Coronary artery (tissue), 2 donors: ENCODE measurements at places on chromosomes 1 and 21.

GRCh38 chr21:42636520-42637266, 16.7 kb upstream of the PDE9A start:
- no peak for DNase-seq

- DNase-seq = no peak
These were observed 17.6 kb downstream of the HSPG2 start for GRCh38 chr1:21919520-21919919.

DNA sequence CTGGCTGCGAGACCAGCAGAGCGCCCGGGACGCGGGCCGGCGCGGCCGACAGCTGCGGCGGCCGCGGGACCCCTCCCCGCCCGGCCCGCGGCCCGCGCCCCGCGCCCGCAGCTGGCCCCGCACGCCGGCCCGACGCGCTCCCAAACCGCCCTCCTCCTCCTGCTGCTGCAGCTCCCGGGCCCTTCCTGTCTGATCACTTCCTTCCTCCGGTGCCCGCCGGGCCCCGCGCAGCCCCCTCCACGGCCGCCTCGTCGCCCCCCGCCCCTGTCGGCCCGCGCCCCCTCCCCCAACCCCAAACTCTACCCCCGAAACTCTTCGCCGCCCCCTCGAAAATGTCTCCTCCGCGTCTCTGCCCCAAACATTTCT, 594 bp downstream of the LUZP1 start:
- no peak for DNase-seq

GRCh38 chr1:84352298-84353106, 45.8 kb upstream of the DNASE2B start:
- no peak for DNase-seq

DNA sequence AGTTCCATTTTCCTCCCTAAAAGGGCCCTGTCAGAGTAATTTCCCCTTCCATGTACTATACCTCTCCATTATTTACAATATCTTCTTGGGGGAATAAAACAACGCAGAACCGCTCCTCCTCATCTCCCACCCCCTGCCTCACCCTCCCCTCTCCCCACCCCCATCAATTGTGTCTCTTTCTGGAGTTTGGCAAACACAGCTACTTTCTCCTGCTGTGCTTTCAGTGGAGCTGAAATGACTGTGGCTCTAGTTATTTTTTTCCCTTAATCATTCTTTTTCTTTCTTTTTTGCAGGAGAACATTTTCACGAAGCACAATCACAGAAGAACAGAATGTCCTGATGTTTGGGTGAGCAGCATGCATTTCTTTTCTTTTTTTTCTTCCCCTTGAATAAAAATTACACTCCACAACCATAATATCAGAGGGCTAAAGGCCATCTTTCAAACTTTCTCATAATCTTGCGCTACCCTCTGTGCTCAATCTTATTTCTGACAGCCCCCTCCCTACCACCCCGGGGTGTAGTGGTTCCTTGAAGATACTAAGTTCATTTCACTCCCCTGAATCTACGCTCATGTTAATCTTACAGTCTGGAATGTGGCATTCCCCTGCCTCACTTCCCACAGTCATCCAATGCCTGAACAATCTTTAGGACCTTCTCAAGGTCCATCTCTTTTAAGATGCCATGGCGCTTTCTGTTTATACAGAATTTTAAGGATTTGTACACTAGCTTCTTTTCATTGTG, 8.8 kb upstream of the PLXNA2 start:
- peak; percentile 64 for DNase-seq

GRCh38 chr1:160672789-160673695, 26.2 kb upstream of the SLAMF1 start:
- no peak for DNase-seq

DNA sequence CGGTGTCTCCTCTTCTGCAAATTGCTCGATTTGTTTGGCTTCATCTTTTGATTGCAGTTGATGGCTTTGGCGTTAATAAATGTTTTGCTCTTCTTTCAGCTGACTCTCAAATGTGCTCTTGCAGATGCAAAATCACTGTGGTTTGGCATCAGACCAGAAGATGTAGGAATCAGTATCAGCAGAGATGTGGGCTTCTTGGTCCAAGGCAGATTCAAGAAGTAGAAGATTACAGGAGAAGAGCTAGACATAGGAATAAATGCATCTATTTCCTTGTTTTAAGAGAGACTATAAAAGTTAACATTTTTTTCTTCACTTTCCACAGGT, 59.8 kb upstream of the BACH1 start:
- DNase-seq = no peak

DNA sequence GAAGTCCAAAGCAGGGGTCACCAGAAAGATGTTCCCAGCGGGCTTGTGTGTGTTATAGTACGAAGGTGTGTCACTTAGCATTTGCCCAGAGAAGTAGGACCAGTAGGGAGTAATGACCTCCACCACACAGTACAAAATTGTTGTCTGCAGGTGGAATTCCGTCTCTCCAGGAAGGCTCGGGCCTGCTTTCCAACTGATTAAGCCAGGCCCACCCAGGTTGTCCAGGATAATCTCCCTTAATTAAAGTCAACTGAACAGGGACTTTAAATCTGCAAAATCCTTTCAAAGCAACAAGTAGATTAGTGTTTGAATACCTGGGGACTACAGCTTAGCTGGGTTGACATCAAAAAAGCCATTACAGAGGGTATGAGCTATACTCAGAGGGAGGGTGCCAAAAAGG, 131.3 kb downstream of the BACH1 start:
- DNase-seq = no peak

- DNase-seq = no peak
These were observed 1.2 kb upstream of the CSMD2 start for GRCh38 chr1:34166191-34166624.

- no peak for DNase-seq
These were observed 143.4 kb downstream of the SYF2 start for GRCh38 chr1:25088946-25089345.

- DNase-seq = peak; percentile 63
These were observed 10.5 kb downstream of the TENT5C start for GRCh38 chr1:117616356-117616755.

GRCh38 chr1:168947041-168947440, 159.4 kb upstream of the ATP1B1 start:
- DNase-seq = no peak

- peak; percentile 85 for DNase-seq
These were observed 68.1 kb downstream of the URB2 start for GRCh38 chr1:229694053-229694693.

DNA sequence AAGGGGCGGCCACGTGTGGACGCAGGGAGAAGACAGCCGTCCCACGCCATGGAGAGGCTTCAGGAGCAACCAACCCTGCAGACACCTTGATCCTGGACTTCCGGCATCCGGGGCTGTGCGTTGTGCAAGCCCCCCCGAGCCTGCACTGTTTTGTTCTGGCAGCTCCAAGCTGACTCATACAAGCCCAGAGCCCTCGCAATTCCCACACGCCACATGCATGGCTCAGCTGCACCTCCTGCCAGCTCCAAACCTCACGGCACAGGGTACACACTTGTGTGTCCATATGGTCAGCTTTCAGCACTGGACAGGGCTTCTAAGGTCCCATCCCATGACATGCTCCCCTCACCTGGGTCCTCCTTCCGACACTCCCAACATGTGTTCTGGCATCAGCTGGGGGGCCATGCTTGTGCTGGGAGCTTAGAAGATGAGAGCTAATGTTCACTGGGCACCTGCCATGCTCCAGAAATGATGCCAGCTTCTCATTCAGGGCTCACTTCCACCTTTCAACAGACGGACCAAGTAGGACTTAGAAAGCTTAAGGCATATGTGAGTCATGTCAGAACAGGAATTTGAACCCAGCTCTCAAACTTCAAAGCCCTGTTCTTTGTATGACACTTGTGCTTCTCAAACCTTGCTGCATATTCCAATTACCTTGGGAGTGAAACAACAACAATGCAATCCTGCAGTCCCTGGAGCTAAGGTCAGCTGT, 137.3 kb downstream of the PGBD5 start:
- no peak for DNase-seq
